Kidney glomerular epithelial cell (primary cell): ENCODE measurements at places on chromosomes 3 and 15.
A peak's percentile ranks its signal among the peaks of the same experiment; 100 is the strongest.

- peak; percentile 64 for DNase-seq
Observed at GRCh38 chr15:85785887-85786780, 8.6 kb downstream of the KLHL25 start.

- DNase-seq, result no peak
Observed at GRCh38 chr15:41887893-41888292, 6.0 kb downstream of the SPTBN5 start.

DNA sequence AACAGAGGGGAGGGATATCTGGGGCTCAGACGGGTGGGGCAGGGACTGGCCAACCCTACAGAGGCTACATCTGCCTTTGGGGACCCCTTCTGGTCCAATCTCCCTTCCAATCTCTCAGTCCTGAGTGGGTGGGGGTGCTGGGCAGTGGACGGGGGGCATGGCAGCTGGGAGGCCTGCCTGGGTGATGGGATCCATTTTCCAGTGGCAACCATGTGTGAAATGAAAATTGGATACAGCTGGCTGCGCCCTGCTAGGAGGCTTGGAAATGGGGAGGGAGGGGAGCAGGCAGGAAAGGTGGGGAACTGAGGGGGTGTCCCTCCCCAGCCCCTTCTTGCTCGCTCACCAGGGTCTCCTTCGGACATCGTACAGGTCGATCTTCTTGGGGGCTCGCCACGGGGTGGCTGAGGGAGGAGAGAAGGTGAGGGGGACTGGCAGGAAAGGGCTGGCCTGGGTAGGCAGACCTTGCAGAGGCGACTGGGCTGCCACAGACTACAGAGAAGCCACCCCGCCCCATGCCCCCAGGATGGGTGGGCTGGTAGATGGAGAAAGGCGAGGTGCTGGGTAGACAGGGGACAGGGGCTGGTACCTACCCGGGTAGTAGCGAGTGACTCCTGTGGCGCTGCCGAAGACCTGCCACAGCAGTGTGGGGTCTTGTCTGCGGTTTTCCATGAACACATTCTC is 21.2 kb upstream of the TMEM115 start:
- DNase-seq, result no peak

DNA sequence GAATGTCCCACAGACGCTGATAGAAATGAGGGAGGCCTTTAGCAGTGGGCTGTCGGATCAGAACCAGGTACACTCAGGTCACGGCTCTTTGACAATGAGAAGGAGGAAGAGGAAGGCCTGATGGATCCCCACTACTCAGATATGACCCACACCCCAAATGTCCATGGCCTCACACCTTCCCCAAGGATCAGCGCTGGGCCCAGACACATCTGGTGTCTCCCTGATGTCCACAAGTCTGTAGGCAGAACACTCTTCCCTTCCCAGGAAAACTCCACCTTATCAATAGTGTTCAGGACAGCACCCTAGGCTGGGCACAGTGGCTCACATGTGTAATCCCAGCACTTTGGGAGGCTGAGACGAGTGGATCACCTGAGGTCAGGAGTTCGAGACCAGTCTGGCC is 33.3 kb upstream of the SFMBT1 start:
- DNase-seq, result no peak

DNA sequence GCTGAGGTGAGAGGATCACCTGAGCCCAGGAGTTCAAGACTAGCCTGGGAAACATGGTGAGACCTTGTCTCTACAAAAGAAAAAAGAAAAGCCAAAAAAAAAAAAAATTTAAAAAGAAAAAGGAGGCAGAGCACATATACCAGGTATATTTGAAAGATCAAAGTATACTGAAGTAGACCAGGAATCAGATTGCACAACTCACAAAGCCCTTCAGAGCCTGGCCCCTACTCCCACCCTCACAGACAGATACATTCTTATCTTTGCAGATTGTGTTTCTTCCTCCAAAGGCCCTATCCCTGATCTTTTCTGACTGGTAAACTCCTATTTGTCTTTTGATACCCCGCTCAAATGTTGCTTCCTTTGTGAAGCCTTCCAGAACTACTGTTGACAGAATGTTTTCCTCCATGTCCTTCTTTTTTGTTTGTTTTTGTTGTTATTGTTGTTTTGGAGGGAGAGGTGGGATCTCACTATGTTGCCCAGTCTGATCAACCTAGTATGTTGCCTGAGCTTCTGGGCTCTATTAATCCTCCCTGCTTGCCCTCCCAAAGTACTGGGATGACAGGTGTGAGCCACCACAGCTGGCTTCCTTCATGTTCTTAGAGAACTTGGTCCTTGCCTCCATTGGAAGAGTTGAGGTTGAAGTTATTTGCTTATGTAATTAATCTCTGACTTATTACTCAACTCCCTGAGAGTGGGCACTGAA is 9.8 kb upstream of the ITGB5 start:
- DNase-seq, result no peak

GRCh38 chr3:149095487-149095886 is 9.2 kb upstream of the HLTF start:
- DNase-seq, result no peak
